ENCODE measurements at places on chromosomes 7 and 10. TPM values are rescaled to one million over a fixed set of nuclear protein-coding genes. Genes with fewer than 3 reads are reported as not detected.

The VSTM2A gene
- not detected for total RNA-seq

GRCh38 chr10:121668314-121669027, 70.2 kb upstream of the FGFR2 start:
- no peak for DNase-seq

The TBXAS1 gene
- 3.6 TPM for total RNA-seq

- DNase-seq, result no peak
Observed at GRCh38 chr10:4494551-4494950, 331.5 kb upstream of the AKR1E2 start.

The NPY4R2 gene
- not detected for total RNA-seq

GRCh38 chr7:131327049-131327625, 539 bp upstream of the MKLN1 start:
- DNase-seq, result no peak

The ABCB1 gene
- 4.9 TPM for total RNA-seq

DNA sequence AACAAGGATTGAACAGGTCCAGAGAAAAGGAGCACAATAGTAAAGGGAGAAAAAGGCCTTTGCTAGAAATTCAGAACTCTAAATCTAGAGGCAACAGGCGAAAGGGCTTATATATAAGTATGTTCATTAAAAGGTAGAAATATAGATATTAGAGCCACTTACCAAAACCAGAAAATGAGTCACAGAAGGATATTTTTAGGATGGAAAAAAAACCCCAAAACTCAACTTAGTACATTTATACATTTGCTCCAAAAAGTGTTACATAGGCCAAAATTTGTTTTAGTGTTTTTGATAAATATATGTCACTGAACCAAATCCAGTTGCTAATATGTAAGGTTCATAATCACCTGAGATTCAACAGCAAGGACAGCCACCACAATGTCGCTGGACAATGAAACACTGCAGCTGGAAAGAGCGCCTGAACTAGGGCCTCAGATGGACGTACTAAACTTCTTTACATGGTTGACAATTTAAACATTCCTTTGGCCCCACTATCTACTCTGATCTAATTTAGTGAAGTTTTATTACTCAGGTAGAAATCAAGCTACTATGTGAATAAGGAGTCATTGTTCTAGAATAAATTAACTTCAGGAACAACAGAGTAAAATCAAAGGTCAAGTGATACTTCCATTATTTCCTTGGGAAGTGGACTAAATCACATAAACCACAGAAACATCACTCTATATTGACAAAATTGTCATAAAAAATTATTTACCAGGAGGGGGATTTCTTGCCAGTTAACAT, 10.9 kb downstream of the FAM3C start:
- no peak for DNase-seq

The C7orf57 gene
- 0.46 TPM for total RNA-seq

GRCh38 chr7:22799633-22800032, 23.0 kb downstream of the TOMM7 start:
- DNase-seq, result no peak

DNA sequence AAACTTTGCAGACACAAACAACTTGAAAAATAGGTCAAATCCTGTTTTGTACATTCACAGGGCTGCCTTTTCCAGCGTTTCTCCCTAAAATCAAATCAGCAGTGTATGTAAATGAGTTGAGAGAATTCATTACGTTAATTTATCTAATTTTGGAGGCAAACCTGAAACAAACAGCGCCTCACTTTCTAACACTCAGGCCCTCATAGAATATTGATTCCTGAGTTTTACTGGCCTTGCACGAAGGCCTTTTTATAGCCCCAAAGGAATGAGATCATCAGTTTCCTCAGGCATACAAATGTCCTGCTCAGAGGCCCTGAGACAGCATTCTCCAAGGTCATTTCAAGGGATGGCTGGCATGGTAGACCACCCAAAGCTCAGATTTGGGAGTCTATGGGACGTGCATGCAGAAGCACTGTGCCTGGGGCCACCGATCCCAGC, 131.7 kb upstream of the CHST15 start:
- no peak for DNase-seq
